Smooth muscle cell of the coronary artery (primary cell): ENCODE measurements at places on chromosomes 13 and 19. TPM values are rescaled to one million over a fixed set of nuclear protein-coding genes. Genes with fewer than 3 reads are reported as not detected.

The SLC1A6 gene
- not detected in 2 replicates for total RNA-seq

The ZNF264 gene
- 26.3 and 32.6 TPM in 2 replicates for total RNA-seq

The SLC25A41 gene
- 0.23 TPM in 1 of 2 replicates, not detected in the other for total RNA-seq

The TNNI3 gene
- total RNA-seq: not detected in 2 replicates

The APOE gene
- 5.1 and 263 TPM in 2 replicates for total RNA-seq

The CD209 gene
- total RNA-seq: not detected in 2 replicates

The MATK gene
- 0.70 TPM in 1 of 2 replicates, not detected in the other for total RNA-seq

The DUS3L gene
- 22.6 and 40.2 TPM in 2 replicates for total RNA-seq

The TRIM13 gene
- 11.7 and 16.9 TPM in 2 replicates for total RNA-seq
